ENCODE measurements at places on chromosomes 6 and 20. TPM values are rescaled to one million over a fixed set of nuclear protein-coding genes. Genes with fewer than 3 reads are reported as not detected.

GRCh38 chr6:38503032-38503773 lies 136.5 kb downstream of the BTBD9 start:
- DNase-seq: no peak

DNA sequence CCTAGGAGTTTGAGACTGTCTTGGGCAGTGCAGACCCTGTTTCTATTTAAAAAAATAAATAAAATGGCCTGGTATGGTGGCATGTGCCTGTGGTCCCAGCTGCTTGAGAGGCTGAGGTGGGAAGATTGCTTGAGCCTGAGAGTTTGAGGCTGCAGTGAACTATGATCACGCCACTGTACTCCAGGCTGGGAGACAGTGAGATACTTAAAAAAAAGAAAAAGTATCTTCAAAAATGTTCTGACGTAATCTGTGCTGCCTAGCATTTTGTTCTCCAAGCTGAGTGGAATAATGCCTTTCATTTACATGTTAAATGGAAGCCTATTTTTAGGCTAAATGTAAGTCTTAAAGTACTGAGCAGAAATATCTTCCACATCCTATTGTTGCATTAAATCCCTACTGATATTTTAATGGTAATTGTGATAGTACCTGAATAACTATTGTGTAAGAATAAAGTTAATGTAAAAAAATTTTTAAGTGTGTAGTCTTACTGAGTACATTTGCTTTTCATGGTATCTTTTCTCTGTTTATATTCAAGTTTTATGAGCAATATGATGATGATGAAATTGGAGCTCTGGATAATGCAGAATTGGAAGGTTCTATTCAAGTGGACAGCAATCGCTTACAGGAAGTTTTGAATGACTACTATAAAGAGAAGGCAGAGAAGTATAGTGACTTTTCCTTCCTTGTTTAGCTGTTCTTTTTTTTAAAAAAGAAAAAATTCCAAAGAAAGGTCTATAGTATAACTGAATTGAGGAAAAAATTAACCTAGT lies 4.2 kb upstream of the ZC2HC1B start:
- no peak for DNase-seq

DNA sequence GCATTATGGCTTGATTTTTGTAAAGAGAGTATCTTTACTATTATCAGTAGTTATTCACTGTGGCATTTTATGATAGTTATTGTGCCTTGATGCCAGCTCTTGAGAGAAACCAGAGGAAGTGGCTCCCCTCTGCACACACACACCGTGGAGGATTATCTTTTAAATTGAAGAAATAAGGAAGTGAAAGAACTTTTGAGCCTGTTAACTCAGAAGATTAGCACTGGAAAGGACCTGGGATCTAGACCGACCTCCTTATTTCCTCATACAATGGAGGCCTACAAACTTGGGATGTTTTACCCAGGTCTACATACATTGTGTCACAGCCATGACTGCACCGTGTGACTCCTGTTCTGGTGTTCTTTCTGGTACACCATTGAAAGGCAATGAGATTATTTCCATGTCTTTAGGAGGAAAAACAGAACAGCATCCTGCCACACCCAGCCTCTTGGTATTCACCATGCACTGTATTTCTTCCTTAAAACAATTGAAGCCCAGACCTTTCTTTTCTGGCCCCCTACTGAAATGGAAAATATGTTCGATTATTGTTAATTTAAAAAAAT lies 40.6 kb downstream of the HECA start:
- no peak for DNase-seq

- no peak for DNase-seq
Observed at GRCh38 chr6:20640181-20640580, 105.9 kb downstream of the CDKAL1 start.

- no peak for DNase-seq
Observed at GRCh38 chr20:47719211-47719610, 66.1 kb downstream of the SULF2 start.

- DNase-seq: no peak
Observed at GRCh38 chr6:125766641-125767040, 17.2 kb downstream of the HEY2 start.

- DNase-seq: no peak
Observed at GRCh38 chr6:132236281-132236680, 165.0 kb downstream of the MOXD1 start.

GRCh38 chr6:139996253-139996834 lies 621.9 kb upstream of the CITED2 start:
- no peak for DNase-seq

DNA sequence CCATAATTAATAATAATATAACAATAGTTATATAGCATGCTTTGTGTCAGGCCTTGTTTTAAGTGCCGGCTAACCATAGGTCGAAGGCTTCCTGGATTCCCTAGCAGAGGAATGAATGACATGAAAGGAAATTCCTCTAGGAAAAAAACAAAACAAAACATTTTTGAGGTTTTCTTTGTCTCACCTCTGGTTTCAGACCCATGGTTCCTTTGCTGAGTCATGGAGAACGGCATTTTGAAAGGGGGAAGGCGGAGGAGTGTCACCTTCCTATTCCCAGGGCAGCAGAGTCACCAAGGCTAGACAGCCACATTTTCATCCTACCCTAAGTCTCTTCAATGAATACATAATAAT lies 25.3 kb upstream of the CCND3 start:
- DNase-seq: no peak

- no peak for DNase-seq
Observed at GRCh38 chr6:16630026-16630643, 131.1 kb downstream of the ATXN1 start.

- no peak for DNase-seq
Observed at GRCh38 chr20:3669710-3670367, 6.6 kb upstream of the GFRA4 start.

DNA sequence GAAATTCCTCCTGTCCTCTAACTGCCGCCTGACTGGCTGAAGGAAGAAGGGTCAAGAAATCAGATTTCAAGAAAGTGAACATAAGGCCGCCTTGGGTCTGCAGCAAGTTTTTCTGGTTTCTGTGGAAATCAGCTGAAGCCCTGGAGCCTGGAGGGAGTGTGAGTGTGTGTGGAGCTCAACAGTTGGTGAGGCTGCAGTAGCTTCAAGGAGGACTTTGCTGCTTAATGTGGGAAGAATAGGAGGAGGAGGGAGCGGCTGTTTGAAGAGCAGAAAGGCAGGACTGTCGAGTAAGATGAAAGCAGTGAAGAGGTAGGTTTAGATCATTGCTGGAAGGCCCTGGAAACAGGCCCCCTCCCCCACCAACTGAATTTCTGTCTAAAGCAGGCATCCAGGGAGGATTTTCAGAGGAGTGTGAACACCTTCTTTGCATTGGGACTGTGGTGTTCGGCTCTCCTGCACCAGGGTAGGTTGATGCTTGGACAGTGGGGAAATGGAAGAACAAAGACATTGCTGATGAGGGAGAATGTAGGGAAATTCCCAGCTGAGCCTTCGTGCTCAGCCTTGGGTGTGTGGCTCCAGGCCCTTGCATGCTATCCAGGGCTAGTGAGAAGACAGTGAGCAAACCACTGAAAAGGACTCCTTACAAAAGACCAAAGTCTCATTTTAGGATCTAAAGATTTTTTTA lies 79.5 kb upstream of the VSTM2L start:
- DNase-seq: no peak

DNA sequence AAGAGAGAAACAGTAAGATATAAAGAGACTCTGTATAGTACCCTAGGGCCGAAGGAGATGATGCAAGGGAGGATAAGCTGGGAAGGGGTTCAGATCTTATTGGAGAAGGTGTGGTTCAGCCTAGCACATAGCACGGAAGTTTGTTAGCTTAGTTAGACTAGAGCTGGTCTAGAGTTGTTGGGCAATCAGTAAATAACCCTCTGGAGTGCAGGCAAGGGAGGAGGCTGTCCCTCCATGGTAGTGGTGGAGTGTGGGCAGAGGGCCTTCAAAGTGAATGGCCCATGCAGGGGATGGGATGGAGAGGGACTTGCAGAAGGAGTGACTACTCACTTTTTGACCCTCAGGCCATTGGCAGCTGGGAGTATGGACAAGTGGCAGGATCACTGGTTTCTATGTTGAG lies 20.0 kb downstream of the TULP4 start:
- DNase-seq: no peak

DNA sequence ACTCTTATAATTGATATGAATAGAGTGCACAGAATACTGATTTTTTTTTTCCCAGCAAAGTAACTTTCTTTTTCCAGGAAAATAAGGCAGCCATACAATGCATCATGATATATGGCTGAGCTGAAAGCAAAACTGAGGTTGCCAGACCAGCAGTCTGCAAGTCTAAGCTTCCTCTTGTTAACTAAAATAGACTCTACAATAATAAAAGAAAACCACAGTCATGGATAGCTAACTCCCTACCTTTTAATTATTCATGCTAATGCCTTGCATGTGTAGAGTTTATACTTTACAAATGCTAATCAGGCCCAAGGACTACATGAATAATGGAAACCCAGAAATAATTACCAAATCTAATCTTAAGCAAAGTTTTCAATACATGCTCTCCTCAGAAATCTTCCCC lies 47.4 kb downstream of the MAP7 start:
- no peak for DNase-seq

GRCh38 chr6:157194110-157194509 lies 129.2 kb downstream of the TMEM242 start:
- no peak for DNase-seq

GRCh38 chr6:96836631-96837080 lies 621 bp downstream of the GPR63 start:
- DNase-seq: peak; percentile 19

DNA sequence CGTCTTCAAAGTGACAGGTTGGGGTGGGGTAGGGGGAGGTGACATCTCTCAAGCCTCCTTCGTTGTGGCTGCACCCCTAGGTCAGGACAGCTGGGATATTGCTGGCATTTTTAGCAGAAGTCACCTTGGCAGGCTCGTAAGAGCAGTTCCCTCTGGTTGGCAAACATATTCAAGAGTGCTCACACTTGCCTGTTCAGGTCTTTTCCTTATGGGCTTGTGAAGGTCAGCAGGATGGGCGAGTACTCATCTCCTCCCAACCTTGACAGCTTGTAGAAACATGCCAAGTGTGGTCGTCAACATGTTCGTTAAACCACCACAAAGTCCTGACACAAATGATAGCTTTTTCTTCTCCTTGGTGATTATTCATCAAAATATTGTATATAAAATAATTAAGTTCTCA lies 113.6 kb downstream of the HDGFL1 start:
- DNase-seq: no peak

- DNase-seq: no peak
Observed at GRCh38 chr20:33769043-33769442, 37.2 kb downstream of the ZNF341 start.

- no peak for DNase-seq
Observed at GRCh38 chr6:36227379-36228228, 31.1 kb downstream of the BRPF3 start.

DNA sequence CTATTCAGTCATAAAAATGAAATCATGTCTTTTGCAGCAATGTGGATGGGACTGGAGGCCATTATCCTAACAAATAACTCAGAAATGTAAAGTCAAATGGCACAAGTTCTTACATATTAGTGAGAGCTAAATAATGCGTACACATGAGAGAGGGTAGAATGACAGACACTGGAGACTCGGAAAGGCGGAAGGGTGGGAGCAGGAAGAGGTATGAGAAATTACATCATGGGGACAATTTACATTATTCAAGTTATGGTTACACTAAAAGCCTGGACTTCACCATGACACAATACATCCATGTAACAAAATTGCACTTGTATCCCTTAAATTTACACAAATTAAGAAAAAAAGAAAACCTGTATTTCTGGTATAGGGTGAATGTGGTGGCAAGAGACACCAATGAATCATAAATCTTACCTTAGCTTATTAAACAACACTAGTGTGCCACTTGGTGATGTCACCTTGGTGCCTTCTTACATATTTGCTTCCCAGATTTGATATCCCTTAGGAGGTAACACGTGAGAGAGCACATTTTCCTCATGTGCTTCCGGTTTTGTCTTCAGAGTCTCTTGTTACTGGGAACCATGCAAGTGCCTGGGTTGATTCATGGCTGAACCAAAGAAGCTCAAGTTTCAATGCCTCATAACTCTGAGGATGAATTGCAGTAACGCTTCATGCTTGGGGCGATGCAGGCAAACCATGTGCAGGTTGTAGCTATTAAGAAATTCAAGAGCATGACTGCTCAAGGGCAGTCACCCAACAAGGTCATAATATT lies 84.6 kb downstream of the DCDC2 start:
- DNase-seq: no peak

DNA sequence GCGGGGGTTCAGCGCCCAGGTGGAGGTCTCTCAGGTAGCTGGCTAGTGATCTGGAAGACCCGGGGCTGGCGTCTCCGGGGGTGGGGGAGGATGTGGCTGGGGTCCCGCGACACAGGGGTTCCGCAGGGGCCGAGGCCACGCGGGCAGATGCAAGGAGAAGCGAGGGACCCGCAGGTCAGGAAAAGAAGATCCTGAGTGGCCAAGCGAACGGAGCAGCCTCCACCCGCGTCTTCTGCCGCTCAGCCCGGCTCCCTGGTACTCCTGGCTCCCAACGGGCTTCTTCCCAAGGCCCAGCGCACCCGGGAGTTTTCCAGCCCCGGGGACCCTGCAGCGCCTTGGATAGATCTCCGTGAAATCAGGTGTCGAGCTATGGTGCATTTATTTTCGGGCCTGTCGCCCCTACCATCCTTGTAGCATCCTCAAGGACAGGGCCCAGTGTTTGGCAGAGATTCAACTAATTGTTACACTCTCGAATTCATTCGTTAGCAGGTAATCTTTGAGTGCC lies 682 bp upstream of the CHD6 start:
- no peak for DNase-seq

DNA sequence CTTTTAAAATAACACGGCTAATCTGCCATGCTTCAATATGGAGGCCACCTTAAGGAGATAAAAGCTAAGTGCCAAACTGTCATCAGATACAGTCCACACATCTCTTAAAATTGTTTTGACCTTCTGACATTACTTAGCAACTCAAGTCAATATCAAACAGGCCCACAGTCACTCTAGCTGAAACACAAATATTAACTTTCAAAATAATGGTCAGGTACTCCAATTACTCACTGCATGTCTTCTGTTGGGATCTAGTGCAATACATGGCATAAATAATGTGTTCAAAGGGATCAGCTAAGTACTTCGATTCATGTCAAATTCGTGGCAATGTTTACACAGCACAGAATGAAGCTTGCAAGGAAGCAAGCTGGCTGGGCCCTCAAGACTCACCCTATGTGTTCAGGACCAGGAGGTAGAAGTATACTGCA lies 133.9 kb upstream of the BEND6 start:
- no peak for DNase-seq

THBD gene
- 4.5 TPM for total RNA-seq

PTK7 gene
- 9.7 TPM for total RNA-seq

PRRC2A gene
- 110 TPM for total RNA-seq

MYH7B gene
- total RNA-seq: 1.2 TPM

SYCP2 gene
- total RNA-seq: 0.84 TPM

IL20RA gene
- total RNA-seq: 11.8 TPM

POLR1C gene
- total RNA-seq: 26.9 TPM

TRIM39 gene
- total RNA-seq: 9.2 TPM

HFE gene
- total RNA-seq: 8.2 TPM

PGBD1 gene
- 1.4 TPM for total RNA-seq

Data from left colon (tissue), 2 donors.